ENCODE measurements at places on chromosomes 1 and 21.

DNA sequence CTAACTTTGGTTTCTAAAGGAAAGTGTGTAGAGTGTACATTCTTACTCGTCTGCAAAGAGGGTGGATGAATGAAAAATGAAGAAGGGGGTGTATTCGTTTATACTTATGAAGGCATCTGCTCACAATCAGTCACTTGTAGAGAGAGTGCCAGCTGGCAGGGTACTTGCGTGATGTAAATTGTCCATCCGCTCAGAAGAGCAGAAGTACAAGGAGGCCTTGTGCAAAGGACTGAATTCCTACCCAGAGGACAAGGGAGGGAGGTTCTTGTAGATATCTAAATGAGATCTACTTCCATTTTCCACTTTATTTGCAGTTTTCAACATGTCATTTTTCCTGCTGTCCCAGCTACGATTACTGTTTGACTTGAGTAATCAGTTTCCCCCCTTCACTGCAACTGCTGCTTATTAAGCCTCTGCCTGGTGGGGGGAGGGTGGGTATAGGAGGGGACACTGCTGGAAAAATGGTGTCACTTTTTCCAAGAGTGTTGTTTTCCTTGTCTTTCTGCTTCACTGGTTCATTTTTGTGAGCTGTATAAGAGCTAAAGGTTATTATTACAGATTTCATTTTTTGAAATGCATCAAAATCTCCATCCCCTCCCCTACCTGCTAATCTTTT is 67.3 kb downstream of the LAMC1 start:
- DNase-seq: peak; percentile 80

DNA sequence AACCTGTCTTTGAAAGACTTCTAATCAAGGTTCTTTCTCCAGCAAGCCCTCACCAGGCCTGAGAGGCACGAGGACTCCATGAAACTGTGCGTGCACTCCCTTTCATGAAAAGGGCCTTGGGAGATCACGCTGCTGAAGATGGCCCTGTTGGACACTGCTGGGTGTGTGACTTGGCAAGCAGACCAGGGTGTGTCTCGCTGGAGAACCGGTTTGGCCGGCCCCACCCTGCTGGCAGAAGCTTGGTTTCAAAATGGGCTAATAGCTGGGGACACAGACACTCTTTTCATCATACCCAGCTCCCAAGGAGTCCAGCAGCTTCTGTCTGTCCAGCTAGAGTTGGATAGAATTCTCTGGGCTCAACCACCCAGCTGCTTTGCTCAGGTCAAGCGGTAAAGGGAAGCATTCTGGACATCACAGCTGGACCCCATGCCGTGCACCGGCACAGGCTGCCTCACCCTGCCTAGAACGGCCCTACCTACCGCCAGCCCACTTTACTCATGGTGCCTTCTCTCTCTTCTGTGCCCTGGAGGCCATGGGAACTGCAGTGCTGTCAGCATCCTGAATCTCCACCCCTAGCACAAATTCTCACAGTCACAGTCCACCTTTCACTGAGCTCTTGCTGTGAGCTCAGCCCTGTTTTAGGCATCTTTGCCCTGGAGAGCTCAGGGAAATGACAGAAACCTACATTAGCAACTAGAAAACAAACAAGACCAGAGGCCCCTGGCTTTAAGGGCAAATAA is 24.6 kb downstream of the PKP1 start:
- DNase-seq: no peak

DNA sequence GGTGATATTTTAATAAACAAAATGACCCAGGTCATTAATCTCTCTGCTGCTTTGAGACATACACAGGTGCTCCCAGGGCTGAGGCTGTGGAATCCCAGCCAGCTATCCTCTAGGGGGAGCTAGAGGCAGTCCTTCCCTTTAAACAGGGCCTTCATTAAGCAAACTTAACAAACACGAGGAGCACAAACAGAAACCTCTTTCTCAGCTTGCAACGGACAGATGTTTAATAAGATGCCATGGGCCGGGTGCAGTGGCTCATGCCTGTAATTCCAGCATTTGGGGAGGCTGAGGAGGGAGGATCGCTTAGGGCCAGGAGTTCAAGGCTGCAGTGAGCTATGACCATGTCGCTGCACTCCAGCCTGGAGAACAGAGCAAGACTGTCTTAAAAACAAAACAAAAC is 106.7 kb downstream of the HIVEP3 start:
- DNase-seq: peak; percentile 34

DNA sequence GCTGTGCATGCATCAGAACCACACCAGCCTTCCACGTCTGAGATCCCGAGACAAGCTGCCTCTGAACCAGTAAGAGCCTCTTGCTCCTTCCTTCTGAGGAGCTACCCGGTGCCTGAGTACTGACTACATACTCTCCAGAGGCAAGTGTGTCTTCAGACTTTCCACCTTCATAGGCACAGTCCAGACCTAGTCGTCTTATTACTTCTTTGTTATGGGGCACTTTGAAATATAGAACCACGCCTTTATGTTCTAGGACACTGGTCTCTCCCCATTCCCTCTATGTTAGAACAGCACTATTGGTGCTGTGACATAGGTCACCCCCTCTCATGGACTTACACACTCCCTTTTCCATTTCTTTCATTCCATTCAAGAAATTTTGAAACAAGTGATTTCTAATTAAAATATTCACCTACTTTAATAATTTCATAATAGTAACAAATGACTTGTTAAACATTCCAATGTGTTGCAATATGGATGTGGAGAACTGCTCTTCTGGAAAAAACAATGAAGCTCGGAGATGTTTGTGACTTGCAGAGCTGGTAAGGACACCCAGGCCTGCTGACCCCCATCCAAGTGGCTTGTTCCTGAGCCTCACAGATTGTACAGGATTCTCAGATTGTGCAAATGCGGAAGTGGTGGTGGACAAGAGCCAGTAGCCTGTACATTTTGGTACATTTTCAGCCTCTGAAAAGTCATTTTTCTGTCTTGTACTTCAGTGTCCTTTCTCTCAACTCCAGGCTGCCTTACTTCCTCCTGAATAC is 76.1 kb upstream of the SIPA1L2 start:
- DNase-seq: no peak

DNA sequence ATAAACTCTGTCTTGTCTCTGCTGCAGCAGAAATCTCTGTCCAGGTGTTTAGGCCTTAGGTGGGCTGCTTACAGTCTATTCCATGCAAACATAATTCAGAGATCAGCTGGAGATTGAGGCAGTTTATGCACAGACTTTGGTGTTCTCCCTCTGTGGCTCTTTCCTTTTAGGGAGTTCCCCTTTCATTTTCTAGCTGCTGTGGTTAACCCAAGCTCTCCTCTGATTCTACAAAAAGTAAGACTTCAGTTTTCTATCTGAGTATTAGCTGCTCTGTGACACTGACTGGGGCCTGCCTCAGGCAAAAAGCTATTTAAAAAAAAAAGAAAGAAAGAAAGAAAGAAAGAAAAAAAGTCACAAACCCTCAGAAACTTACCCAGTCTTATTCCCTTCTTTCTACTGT is 211.1 kb downstream of the CAMTA1 start:
- no peak for DNase-seq

GRCh38 chr1:152052606-152053005 is 15.8 kb upstream of the S100A11 start:
- peak; percentile 63 for DNase-seq

DNA sequence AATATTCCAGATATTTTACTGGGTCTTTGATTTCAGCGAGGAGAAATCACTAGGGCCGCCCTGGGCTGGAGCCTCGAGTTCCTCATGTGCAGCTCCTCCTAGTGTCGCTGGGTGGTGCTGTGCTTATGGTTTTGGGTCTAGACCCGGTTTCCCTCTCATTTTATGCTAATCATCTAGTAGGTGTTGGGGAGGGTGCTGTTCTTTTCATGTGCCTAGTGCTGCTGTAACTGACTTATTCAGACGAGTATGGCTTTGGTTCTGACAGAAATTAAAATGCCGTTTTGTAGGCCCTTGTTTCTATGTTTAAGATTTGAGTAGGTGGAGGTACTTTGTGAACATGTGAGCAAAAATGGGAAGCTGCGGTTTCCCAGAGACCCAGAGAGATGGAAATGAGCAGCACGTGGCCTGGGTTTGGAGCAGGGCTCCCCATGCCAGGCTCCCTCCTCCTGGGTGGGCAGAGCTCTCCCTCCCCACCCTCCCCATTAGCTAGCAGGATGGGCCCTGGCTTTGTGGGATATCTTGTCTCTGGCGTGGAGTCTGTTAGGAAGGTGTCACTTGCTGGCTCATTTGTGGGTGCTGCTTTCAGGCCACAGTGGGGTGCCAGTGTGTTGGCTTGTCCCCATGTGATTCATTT is 74.0 kb upstream of the GPR88 start:
- DNase-seq: peak; percentile 53

GRCh38 chr1:240304466-240304865 is 212.8 kb downstream of the FMN2 start:
- no peak for DNase-seq

DNA sequence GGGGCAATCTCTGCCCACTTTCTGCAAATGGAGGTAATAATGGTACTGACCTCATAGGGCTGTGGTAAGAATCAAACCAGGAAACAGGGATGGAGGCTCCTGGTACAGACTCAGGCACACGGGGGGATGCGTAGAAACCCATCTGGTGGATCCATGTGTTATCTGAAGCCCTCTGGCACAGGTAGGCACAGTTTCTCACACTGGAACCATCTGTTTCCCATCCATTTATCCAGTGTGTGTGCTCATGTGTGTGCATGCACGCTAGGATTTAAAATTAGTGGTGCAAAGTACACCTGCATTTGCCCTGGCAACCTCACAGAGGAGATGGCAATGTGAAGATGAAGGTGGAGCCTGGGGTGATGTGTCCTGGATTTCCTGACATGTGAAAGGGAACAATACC is 103.3 kb downstream of the RAVER2 start:
- DNase-seq: no peak

DNA sequence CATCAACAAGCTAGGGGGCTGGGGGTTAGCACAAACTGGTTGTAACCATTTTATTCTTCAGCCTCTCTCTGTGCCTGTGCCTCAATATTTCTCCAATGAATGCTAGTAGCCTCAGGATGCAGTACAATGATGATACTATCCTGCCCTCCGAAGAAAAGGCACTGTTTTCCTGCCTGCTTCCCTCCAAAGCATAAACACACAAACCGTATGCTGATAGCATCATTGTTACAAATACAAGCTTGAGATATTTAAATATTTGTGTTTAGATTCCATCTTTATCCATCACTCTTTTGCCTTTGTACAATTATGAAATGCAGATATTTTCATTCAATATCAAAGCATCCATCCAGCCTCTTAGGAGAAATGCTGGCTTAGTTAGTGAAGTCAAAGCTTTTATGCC is 404.8 kb downstream of the DUSP10 start:
- no peak for DNase-seq

DNA sequence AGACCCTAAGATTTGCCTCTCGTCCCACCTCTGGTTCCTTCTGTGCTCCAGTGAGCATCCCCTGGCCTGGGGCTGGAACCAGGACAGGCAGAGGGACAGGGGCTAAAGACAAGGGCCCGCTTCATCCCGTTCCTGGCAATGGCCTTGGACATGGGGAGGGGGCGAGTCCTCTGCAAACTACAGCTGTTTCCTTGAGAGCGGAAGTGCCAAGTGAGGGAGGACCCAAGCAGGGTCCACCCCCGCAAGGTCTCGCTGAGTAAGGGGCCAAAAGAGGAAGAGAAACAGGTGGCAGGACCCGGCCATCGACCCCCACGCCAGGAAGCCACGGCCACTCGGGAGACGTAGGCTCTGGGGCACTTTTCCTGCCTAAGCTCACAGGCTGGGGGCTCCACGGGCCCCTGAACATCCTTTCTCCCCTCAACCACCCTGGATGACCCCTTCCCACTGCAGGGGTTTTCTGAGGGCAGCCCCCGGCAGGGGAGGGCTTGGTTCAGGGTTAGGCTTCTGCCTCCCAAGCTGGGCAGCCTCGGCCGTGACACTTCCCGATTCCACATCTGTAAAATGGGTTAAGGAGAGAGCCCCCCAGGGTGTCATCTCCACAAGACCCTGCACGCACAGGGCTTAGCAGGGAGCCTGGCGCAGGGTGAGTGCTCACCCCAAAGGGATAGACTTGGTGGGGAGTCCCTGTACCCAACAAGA is 17.9 kb upstream of the PLEKHG5 start:
- no peak for DNase-seq

GRCh38 chr1:156368889-156369684 is at the start of gene RHBG:
TSS of gene RHBG (plus strand) at chr1:156369211. CDS start at chr1:156369250, 39 bp downstream.
- no peak for DNase-seq

GRCh38 chr1:108200687-108201051 is 526 bp upstream of the SLC25A24 start:
- peak; percentile 59 for DNase-seq

- DNase-seq: no peak
Observed at GRCh38 chr1:2349806-2350205, 41.5 kb downstream of the MORN1 start.

DNA sequence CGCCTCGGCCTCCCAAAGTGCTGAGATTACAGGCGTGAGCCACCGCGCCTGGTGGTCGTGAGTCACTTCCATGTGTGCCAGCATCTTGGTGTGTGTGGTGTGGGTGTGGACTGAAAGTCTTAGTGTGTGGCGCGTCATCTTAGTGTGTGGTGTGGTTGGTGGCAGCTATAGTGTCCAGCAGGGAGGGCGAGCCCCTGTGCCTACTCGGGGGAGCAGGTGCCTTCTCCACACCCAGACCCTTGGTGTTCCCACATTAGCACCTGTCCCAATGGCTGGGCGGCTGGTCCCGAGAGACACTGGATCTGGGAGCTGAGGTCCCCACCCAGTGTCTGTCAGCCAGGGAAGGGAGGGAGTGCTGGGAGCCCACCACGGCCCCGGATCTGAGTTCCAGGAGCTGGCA is 2.8 kb downstream of the SCNN1D start:
- no peak for DNase-seq

GRCh38 chr1:59898927-59899326 is 27.6 kb downstream of the CYP2J2 start:
- no peak for DNase-seq

GRCh38 chr1:87337606-87338005 is 8.9 kb downstream of the LMO4 start:
- DNase-seq: no peak

GRCh38 chr1:201769966-201770365 is 59.0 kb upstream of the IPO9 start:
- DNase-seq: peak; percentile 85

DNA sequence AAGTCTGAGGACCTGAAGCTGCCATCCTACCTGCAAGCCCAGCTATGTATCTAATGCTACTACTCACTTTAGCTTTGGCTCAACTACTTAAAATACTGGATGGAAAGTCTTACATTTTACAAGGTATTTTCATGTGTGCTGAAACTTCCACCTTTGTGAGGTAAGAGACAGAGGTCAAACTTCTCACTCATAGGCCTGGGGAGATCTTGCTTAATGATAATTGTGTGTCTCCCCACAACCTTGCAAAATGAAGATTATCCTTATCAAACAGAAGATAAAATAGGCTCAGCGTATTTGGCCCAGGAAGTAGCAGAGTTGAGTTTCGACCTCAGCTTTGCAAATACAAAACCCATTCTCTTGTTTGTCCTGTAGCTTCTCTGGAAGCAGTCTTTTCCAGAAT is 63.7 kb downstream of the CENPF start:
- DNase-seq: no peak

DNA sequence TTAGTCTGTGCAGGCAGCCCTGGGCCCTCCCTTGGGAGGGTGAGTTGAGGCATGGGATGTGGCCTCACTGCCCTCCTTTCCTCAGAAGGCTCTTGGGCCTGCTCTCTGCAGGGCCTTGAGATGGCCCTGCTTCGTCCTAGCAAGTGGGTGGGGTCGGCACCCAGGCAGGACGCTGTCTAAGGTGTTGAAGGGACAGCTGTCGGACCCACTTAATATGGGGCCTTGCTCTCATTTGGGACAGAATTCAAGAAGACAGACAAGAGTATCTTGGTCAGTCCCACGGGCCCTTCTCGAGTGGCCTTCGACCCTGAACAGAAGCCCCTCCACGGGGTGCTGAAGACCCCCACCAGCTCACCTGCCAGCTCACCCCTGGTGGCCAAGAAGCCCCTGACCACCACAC is 26.0 kb upstream of the PDXK start:
- DNase-seq: no peak
